ENCODE measurements at places on chromosomes 3 and 15.
A peak's percentile ranks its signal among the peaks of the same experiment; 100 is the strongest.

- no peak for DNase-seq
Measured at GRCh38 chr3:13106308-13107001, 33.2 kb upstream of the IQSEC1 start.

- no peak for DNase-seq
Measured at GRCh38 chr3:172271386-172271976, 176.8 kb downstream of the GHSR start.

DNA sequence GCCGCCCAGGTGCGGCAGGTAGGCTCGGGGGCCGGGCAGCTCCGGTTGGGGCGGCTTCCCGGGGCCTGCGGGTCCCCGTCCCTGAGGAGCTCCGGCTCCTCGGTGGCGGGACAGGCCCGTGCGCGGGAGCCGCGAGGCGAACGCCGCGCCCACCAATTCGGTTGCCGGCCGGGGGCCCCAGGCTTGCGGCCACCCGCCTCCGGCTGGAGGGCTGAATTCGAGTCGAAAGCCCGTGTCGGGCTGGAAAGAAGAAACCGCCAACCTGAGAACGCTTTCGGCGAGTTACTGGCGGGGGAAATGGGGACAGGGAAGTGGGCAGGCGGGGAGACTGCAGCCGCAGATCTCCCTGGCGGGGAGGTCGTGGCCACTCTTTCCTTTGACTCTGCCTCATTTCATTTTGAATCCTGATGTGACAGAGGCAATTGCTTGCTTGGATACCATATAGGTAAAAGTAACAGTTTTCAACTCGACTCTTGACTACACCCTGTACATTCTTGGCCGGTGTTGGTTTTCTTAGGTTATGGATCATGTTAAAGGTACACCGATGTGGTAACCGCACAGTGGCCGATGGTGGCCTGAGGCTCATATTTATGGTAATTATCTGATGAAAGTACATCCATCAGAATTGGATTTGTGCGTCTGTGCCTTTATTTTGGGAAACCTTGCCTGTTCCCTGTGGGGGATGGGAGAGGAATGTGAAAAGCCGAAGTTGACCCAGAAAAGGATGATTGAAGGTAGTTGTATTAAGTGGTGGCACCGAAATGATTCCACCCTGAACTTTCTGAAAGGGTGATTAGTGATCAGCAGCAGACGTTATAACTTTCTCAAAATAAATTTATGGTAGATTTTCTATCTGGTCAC lies 1.7 kb downstream of the B3GNT5 start:
- DNase-seq: peak; percentile 38

DNA sequence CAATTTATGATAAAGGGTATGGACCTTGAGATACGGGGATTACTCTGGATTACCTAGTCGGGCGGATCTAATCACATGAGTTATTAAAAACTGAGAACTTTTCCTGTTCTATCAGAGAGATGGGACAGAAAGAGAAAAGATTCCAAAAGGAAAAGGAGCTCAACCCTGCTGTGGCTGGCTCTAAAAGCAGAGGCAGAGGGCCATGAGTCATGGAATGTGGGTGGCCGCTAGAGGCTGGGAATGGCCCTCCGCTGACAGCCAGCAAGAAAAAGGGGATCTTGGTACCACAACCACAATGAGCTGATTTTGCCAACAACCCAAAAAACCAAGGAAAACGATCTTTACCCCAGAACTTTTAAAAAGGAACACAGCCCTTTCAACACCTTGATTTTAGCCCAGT lies 210.0 kb downstream of the MAGI1 start:
- DNase-seq: no peak

- DNase-seq: no peak
Measured at GRCh38 chr15:88717382-88718031, 78.7 kb downstream of the ISG20 start.

DNA sequence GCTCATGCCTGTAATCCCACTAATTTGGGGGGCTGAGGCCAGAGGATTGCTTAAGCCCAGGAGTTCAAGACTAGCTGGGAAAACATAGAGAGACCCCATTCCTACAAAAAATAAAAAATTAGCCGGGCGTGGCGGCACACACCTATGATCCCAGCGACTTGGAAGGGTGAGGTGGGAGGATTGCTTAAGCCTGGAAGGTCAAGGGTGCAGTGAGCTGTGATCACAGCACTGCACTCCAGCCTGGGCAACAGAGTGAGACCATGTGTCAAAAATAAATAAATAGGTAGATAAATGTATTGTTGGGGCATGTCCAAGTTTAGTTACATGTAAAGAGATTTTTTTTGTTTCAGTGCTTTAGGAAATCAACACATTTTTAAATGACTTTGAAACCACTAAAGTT lies 36.4 kb downstream of the SLC12A1 start:
- no peak for DNase-seq

GRCh38 chr15:72844067-72844466 lies 60.5 kb upstream of the ADPGK start:
- no peak for DNase-seq

GRCh38 chr3:10548992-10549391 lies 43.6 kb upstream of the ATP2B2 start:
- no peak for DNase-seq

- DNase-seq: no peak
Measured at GRCh38 chr3:79724206-79724605, 43.6 kb downstream of the ROBO1 start.

- DNase-seq: no peak
Measured at GRCh38 chr3:118734664-118735063, 300.0 kb downstream of the IGSF11 start.

- no peak for DNase-seq
Measured at GRCh38 chr15:96218623-96219455, 111.7 kb upstream of the NR2F2 start.

- DNase-seq: no peak
Measured at GRCh38 chr3:72376956-72377710, 471.1 kb downstream of the SHQ1 start.

DNA sequence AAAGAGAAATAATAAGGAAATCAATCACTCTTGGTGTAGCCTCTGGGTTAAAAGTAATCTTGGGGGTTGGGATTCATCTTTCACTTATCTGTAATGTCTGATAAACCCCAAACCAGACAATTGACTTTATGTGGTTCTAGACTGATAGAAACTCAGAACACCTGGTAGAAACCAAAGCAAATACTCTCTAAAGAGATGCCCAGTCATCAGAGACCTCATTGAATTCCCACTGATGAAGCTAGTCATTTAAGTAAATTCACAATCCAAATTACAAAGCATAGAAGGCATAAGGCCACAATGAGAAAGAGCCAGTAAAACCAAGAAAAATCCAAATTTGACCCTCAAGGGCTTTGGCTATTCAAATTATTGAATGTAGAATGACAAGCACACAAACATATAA lies 250.6 kb downstream of the MBNL1 start:
- no peak for DNase-seq

GRCh38 chr15:61748529-61748928 lies 311.7 kb downstream of the VPS13C start:
- no peak for DNase-seq

DNA sequence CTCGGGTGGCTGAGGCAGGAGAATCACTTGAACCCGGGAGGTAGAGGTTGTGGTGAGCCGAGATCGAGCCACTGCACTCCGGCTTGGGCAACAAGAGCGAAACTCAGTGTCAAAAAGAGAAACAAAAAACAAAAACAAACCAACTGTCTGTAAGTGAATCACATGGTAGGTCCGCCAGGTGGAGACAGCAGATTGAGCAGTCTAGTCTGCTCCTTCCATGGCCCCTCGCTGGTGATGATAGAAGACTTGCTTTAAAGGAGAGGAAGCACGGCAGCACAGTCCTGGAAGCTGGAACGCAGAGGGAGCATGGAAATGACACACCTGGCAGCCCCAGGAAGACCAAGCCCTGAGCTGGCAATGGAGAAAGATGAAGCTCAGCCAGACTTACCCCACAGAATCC lies 31.4 kb upstream of the MGLL start:
- DNase-seq: no peak

GRCh38 chr15:78641749-78642275 lies 802 bp upstream of the CHRNB4 start:
- DNase-seq: no peak

DNA sequence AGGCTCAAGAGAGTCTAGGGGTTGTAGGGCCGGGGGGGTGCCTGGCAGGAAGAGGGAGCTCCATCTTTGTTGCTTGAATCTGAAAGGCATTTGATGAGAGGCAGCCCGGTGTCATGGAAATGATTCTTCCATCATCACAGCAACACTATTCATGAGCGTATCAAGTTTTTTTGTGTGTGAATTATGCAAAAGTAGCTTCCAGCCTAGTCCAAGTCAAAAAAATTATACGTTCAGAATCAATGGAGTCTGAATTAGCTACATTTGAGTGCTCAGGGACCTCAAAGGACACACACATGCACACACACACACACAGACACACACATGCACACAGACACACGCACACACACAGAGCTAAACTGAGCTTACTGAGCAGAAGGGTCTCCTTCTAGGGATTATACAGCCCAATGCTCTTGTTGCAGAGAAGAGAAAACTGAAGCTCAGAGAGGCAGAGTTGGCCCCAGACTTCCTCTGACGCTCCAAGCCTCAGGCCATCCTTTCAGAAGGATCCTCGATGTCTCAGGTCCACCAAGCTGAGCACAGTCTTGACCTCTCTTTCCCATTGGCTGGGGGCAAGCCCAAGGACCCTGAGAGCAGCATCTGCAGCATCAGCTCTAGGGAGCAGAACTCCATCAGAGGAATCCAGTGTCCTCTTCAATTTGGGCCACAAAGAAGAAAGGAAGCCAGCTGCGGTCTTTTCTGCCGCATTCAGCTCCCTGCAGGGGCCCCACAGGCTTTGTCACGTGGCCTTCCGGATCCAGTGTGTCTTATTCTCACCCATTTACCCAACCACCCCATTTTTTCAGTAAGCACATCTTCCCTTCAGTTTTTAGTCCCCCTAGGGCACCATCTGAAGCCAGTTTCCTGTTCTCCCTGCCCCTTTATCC lies 228.0 kb downstream of the UACA start:
- DNase-seq: peak; percentile 89

- DNase-seq: peak; percentile 97
Measured at GRCh38 chr15:42608110-42608531, 32.7 kb downstream of the STARD9 start.

GRCh38 chr3:2540115-2540514 lies 441.4 kb downstream of the CNTN4 start:
- DNase-seq: no peak

DNA sequence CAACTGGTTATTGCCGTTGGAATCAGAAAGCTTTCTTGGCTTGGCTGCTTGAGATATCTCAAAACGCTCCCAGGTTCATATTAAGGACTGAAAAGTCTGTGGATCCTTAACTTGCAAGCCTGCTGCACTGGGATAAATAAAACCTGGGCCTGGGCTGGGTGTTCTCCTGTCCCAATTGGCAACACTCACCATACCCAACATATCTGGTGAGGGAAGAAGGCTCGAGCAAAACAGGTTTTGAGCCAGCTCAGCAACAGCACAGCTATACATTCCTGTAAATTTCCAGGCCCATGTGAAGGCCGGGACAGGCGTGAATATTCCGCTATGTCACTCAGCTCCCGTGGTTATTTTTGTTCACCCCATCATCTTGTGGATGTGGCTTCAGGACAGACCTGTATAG lies 169.0 kb upstream of the BCL6 start:
- no peak for DNase-seq

DNA sequence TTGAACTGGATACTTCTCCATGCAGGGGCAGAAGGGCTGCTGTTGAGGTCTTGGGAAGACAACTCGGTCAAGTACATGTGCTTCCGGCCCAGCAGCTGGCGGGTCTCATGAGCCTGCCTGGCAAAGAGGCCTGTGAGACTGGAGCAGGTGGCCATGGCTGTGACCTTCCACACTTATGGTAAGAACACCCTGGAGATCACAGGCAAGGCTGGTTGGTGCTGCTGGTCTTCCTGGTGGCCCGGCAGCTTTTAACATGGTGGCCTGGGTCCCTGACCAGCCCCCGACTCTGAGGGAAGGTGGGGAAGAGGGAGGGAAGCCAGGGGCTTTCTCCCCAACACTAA lies 15.4 kb downstream of the CHRD start:
- no peak for DNase-seq

- DNase-seq: no peak
Measured at GRCh38 chr3:45712434-45713110, 23.4 kb downstream of the SACM1L start.

- no peak for DNase-seq
Measured at GRCh38 chr3:16515885-16516420, 2.5 kb upstream of the RFTN1 start.

- DNase-seq: no peak
Measured at GRCh38 chr3:127772827-127773751, 49.2 kb downstream of the MGLL start.

- DNase-seq: no peak
Measured at GRCh38 chr3:22117751-22118346, 366.8 kb upstream of the ZNF385D start.

DNA sequence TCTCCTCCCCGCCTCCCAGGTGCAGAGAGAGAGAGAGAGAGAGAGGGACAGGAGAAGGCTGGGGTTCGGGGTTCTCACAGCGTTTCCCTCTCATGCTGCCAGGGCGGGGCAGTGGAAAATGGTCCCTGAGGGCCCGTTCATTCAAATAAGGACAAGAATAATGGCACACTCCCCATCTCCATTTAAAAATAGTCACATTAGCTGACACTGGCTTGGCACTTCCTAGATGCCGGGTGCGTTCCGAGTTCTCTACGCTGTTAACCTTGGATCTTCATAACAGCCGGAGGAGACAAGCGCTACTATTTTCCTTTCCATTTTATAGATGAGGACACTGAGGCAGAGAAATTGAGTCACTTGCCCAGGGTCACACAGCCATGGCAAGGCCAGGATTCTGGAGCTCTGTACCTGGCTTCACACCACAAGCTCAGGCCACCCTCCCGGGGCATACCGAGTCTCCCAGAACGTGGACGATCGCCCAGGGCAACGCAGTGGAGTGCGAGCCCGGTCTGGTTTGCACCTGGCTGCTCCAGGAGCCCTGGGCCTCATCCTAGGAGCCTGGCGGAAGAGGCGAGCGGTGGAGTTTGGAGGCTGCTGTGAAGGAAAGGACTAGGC lies 608 bp upstream of the SLC6A6 start:
- no peak for DNase-seq

- no peak for DNase-seq
Measured at GRCh38 chr15:86911022-86911421, 831.4 kb downstream of the AGBL1 start.

- DNase-seq: no peak
Measured at GRCh38 chr3:167502401-167502800, 28.6 kb upstream of the SERPINI2 start.
